Naive thymus-derived CD8-positive, alpha-beta T cell (primary cell): ENCODE measurements at places on chromosomes 6 and 20.

GRCh38 chr20:50009521-50010454, 27.0 kb downstream of the SNAI1 start:
- DNase-seq = no peak

DNA sequence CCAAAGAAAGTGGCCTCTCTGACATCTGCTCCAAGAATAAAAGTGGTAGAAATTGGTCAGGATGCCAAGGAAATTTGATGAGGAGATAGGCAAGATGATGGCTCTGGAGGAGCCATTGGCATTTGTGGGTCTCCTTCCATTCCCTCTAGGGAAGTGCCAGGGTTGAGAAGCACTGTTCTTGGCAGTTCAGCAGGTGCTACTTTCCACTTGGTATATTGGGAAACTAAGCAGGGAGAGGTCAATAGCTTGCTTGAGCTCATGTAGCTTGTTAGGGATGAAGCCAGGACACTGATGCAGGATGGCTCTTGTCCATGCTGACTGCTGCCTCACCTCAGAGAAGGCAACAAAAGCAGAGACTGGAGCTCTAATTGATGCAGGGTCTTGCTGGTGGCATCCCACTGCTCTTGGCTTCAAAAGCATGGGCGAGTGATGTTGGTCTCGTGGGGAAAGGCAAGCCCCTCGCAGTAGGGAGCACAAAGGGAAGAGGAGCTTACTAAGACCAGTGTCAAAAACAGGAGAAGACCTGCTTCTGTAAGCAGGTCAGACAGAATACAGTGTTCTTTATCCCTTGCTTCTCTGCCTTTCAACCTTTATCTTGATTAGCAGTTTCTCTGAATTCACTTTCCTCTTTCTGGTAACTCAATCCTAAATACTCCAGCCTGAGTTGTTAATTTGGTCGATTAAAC, 73.1 kb upstream of the RIPOR2 start:
- DNase-seq = no peak

DNA sequence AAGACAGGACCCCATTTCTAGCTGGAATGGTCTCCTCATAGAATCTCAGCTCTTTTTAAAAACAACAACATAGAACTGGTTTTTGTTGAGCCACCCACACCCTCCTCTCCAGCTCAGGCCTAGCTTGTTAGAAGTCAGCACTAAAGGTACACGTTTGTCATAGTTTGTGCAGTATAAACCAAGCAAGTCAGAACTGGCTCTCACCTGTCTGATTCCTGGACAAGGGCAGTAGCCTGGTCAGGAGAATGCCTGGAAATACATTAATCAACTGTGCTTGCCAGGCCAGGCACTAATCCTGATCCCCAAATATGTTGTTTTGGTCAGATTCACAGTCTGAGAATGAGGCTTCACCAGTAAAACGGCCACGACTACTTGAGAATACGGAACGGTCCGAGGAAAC, 296.7 kb downstream of the ZFAND3 start:
- DNase-seq = no peak

DNA sequence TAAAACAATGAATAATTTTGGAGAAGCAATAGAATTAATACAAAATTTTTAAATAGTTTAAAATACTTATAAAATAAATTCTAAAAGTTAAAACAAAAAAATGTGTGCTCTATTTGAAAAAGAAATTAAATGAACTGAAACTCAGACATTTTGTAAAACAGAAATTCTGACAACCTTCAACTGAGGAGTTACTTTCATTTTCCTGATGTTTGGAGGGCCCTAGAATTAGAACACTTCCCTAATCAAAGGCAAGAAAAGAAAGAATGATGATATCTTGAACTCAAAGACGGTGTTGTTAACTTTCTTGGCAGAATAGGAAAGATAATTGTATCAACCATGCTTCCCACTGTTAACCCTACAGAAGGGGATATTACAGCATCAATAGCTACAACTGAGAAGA, 27.9 kb downstream of the SNX14 start:
- DNase-seq = no peak

DNA sequence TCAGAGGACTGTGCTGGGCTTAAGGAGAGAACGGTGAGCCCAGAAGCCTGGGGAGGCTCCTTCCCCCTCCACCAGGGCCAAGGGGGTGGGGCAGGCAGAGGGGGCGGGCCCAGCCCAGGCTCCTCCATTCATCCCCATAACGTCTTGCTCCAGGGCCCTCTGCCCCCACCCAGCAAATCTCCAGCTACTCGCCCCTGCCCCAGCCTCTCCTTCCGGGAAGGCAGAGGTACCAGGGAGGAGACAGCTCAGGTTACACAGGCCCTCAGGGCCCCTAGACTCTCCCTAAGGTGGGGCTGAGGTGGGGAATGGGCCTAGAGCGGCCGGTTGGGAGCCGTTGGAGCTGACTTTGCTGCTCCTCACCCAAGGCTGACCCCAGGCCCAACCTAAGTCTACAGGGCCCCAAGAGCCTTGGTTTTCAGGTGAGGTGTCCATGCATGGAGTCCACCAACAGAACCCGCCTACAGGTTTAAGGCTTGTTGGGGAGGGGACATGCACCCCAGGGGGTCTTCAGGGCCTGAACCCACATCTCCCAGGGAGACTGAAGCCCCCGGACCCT, 1.2 kb downstream of the LAMA5 start:
- no peak for DNase-seq

DNA sequence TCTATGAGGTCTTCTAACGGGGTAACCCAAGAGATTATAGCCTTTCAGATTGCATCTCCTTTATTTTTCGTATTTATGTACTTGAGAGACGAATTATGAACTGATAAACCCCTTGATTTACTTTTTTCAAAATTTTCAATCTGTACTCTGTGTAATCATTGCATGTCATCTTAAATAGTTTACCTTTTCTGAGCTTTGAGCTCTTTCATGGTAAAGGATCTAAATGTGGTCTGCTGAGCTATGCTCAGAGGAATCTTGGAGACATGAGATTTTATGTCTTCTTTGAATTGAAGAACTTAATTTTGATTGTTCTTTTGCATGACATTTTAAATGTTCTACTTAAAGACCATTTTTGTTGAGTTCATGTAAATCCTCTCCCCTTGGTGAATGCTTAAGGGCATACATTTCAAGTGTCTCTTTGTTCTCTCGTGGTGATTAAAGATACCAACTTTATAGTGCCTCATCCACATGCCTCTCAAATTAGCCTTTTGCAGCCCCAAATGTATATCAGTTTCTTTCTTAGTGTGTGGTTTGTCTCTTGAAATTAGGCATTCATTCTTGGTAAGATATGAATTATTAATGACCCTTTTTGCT, 116.3 kb upstream of the SCGN start:
- DNase-seq = no peak

GRCh38 chr6:76416821-76417605, 344.6 kb upstream of the IMPG1 start:
- no peak for DNase-seq

DNA sequence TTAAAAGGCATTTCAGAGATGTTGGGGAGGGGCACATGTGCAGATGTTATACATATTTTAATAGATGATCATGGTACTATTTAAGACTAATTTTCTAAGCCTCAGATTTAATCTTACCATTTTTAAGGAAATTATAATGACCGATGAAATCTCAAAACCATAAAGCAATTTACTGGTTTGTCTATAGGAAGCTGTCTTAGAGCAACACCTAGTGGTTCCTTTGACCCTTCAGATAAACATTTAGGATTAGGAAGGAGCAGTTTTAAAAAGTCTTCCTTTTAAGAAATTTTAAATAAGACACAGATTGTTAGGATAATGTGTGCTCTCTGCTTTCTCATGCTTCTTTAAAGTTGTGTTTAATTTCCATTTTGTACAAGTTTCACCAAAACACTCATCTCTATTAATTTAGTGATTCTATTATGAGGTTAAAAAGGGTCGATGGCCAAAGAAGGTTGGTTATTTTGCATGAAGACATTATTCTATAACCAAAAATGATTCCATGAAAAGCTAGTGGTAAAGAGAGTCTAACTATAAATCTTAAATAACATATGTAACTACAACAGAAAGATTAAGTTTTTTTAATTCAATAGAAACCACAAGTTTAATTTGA, 376.4 kb downstream of the HACE1 start:
- no peak for DNase-seq
